Suprapubic skin (tissue), 4 donors: ENCODE measurements at places on chromosomes 5 and 9.
A peak's percentile ranks its signal among the peaks of the same experiment; 100 is the strongest.

DNA sequence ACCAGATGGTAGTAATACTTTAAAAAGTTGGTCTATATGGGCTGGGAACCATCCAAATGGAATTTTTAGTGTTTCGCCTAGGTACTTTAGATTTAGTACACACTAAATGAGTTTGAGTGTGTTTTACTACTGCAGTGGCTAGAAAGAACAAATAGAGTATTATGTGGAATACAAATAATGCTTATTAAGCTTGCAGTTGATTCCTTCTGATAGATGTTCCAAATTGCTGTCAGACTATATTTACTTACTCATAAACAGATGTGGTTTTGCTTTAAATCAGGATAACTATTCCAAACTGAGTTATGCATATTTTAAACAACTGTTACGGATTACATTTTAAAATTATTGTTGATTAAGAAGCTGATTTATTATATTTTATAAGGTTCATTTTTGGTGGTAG is 103.3 kb downstream of the ZSWIM6 start:
- DNase-seq: no peak

GRCh38 chr5:117252566-117252965 is 677.9 kb upstream of the SEMA6A start:
- no peak for DNase-seq

- DNase-seq: no peak
These were observed 200.1 kb upstream of the DAB2 start for GRCh38 chr5:39624890-39625289.

GRCh38 chr5:138702166-138703077 is 50.8 kb upstream of the CTNNA1 start:
- no peak for DNase-seq

GRCh38 chr5:113274836-113275414 is 159.9 kb downstream of the TSSK1B start:
- DNase-seq: no peak

DNA sequence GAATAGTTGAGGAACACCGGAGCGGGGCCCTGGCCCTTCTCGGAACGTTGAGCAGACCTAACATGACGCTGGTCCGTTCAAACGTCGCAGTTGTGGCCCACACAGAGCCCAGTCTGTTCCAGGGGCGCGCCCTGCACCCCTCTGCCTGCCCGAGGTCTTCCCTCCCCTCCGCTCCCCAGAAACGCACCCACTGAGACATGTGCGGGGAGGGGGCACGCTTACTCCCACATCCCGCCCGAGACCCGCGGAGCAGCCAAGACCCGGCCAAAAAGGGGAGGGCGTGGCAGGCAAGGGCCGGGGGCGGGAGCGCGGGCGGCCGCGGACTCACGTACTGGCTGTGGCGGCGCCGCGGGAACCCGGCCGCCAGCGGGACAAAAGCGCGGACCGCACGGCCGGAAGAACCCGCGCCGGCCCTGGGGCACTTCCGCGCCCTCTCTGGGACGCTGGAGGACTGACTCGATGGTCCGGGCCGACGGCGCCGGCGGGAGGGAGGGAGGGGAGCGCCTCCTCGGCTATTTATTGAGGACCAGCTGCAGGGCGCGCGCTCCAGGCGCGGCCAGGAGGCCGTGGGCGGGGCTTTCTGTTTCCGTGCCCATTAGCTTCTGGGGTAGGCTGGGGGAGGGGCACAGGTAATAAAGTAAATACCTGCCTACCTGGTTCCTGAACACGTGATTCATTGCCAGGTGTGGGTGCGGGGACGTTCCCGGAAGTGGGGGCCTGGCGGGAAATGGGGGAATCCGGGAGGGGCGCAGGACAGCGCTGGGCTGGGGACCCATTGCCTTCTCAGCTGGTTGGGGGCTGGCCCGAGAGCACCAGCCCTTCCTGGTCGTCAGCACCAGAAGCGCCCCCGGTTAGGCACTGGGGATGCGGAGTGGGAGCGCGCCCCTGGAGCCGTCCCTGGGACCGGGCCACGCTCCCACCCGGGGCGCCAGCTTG is at the start of gene ZFP62:
ZFP62 (minus strand) TSS at position 390 of the 936 bp plus-strand sequence; CDS start at position 333, 57 bp downstream.
- DNase-seq: peak; percentile 94

DNA sequence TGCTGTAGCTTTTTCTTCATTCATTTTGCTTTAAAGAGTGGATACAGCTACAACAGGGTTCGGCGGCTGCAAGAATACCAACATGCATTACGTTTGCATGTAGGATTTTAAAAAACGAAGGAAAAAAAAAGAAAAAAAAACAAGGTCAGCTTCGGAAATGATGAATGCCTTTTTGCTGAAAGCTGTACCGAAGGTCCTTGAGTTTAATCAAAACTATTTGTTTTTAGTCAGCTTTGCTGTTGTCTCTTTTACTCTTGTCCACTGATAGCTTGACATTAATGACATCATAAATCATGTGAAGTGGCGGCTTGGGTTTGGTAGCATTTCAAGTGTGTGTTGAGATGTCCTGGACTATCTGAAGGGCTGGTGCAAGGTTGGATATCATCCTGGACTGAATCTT is 779.1 kb downstream of the NR2F1-AS1 start:
- no peak for DNase-seq
